ENCODE measurements at places on chromosomes 2 and 18.

DNA sequence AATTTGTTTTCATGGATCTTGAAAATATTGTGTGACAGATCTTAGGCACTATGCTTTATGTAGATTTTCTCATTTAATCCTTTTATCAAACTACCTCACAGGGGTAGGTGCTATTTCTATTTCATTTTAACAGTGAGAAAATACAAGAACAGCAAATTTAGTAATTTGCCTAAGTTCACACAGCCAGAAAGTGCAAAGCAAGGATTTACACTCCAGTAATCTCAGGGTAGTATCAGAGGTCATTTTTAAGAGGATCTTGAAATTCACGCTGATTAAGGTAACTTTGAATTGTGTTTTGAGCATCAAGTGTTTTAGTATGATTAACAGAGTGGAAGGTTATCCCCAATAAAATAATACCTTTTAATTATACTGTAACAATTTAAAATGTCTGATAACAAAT lies 10.1 kb upstream of the KCNJ3 start:
- no peak for DNase-seq

DNA sequence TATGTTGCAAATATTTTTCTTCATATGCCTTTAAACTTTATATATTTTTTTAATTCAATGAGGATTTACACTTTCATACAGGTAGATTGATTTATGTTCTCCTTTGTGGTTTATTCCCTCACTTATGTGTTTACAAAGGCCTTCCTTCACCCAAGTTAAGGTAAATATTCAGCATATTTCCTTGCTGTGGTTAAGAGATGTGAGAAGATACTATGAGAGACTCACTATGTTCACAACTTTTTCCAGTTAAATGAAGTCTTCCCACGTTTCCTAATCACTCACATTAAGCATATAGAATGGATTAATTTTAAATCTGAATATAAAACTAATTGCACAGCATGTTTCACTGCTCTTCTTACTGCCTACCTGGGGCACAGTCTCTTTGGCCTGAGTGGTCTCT lies 597 bp downstream of the PECR start:
- DNase-seq = no peak

GRCh38 chr2:167544602-167545001 lies 656.3 kb downstream of the XIRP2 start:
- no peak for DNase-seq

DNA sequence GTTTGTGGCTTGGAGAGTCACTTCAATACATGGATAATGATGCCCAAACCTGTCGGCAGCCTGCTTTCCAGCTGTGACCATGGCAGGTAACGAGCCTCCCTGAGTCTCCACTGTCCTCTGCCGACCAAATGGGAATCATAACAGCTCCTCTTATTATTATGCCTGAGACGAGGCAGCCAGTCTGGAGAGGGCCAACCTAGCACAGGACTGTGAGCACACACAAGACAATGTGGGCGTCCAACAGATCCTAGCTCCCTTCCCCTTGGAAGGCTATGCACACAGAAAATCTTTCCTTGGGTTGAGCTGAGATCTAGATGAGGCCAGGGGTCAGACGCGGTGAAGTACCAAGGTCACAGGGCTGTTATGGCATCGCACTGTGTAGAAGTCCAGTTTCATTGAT lies 890 bp upstream of the SLC4A3 start:
- no peak for DNase-seq

GRCh38 chr2:8600456-8600855 lies 81.4 kb upstream of the ID2 start:
- no peak for DNase-seq

- DNase-seq = peak; percentile 67
Observed at GRCh38 chr2:206230060-206230762, 44.3 kb upstream of the ZDBF2 start.

- peak; percentile 4 for DNase-seq
Observed at GRCh38 chr2:66032226-66032775, 402.6 kb upstream of the MEIS1 start.

DNA sequence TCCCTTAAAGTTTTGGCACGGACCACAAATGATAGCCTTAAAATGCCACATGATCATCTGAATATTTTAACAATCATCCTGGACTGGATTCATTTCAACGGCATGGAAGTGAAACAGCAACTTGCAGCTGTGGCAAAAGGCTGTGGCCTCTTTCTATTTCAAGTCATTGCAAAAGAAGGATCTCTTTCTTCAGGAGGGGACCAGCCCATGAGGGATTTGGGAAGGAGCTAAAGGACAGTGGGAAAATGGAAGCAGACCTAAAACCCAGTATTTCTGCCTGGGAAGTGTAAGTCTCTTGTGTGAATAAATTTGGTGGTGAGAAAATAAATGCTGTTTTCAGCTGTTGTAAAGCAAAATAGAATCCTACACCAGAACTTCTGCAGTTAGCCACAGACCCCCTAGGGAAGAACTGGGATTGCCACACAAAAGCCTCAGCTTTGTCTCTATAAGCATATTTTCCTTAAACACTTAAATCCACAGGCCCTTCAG lies 107.3 kb upstream of the ZFP36L2 start:
- no peak for DNase-seq

- no peak for DNase-seq
Observed at GRCh38 chr2:8641301-8641965, 40.4 kb upstream of the ID2 start.

GRCh38 chr2:5677133-5677532 lies 15.1 kb upstream of the SOX11 start:
- no peak for DNase-seq

GRCh38 chr2:201452058-201452921 lies 750 bp downstream of the STRADB start:
- DNase-seq = peak; percentile 67

DNA sequence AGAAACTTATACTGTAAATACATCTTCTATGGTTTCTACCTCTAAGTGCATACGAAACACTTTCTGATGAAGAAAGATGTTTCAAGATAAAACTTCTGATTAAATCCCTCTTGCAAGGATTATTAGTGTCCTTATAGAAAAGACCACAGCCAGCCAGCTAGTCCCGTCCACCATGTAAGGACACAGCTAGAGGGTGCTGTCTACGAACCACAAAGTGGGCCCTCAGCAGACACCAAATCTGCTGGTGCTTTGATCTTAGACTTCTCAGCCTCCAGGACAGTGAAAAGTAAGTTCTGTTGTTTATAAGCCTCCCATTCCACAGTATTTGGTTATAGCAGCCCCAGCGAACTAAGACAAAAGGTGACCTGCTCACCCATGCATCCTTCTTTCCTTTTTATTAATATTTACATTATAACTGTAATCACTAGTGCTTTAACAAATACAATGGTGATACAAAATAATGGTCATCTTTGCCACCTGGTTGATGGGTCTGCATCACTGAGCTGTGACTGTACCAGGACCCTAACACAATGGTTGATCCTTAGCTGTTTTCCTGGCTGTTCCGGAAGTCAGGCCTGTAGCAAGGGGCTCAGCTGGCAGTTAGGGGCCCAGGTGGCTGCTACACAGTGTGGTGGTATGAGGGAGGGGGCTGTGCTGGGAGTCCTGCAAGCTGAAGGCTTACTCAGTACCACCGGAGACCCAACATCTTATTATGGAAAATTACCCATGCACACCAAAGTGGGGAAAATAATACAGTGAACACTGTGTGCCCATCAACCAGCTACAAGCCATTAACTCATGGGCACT lies 108.5 kb upstream of the SMAD7 start:
- peak; percentile 24 for DNase-seq

GRCh38 chr2:45898819-45899218 lies 247.3 kb downstream of the PRKCE start:
- DNase-seq = peak; percentile 58

- peak; percentile 79 for DNase-seq
Observed at GRCh38 chr18:36284671-36285295, 12.7 kb upstream of the FHOD3 start.

- DNase-seq = no peak
Observed at GRCh38 chr2:24354957-24355356, 5.4 kb downstream of the ITSN2 start.

DNA sequence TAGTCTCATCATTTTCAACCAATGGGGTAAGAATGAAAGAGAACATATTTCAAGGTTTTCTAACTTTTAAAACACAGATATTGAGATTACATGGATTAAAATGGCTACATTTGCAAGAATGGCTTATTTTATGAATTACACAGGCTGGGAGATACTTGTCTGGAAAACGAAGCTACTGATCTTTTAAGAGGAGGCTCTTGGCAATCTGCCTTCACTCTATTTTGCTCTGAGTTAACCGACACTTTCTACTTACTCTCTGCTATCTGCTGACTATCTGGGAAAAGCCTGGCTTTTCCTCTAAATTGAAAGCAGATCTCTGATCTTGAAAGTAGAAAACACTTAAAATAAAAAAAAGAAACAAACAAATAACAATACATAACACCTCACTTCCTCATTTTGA lies 325.4 kb upstream of the LINC00305 start:
- no peak for DNase-seq

- no peak for DNase-seq
Observed at GRCh38 chr2:16019617-16020351, 79.4 kb downstream of the MYCN start.

DNA sequence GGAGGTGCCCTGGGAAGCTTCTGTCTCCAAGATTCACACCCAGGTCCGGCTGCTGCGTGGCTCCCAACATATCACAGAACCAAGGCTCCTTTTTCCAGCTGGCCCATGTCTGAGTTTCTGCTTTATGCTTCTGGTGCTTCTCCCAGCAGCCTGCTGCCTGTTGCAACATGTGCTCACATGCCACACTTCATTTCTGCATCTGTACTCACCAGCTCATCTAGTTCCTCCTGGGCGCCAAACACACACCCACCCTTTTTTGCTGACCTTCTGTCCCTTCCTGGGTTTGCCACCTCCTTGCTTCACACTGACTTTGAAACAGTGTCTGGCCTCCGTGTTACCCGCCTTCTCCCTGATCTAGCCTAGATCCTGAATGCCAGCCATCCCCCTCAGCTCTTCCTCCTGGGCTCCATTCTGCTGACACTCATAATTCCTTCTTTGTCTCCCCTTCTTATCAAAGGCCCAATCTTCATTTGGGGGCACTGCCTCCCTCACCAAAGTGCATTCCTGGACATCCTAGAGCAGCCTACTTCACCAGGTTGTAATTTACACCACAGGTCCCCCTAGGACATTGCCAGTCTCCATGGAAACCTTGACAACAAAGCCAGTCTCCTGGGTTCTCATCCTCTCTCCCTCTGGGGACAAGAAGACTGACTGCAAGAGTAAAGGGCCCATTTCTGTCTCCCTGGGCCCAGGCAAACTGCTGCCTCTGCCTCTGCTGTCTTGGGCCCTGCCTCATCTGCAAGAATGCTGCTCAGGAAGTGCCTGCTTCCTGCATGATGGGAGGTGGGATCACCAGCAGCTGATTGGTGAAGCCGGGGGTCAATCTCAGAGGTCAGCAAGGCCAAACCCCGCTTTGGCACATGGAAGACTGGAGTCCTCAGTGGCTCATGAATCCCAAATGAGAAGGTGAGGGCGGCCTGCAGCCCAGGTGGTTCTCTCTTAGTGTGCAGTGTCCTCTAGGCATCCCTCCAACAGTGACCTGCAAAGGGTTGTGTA lies 13.9 kb upstream of the PROM2 start:
- no peak for DNase-seq

GRCh38 chr2:226131299-226131784 lies 668.3 kb downstream of the IRS1 start:
- peak; percentile 83 for DNase-seq

GRCh38 chr18:26503382-26503781 lies 45.0 kb downstream of the KCTD1 start:
- DNase-seq = no peak

DNA sequence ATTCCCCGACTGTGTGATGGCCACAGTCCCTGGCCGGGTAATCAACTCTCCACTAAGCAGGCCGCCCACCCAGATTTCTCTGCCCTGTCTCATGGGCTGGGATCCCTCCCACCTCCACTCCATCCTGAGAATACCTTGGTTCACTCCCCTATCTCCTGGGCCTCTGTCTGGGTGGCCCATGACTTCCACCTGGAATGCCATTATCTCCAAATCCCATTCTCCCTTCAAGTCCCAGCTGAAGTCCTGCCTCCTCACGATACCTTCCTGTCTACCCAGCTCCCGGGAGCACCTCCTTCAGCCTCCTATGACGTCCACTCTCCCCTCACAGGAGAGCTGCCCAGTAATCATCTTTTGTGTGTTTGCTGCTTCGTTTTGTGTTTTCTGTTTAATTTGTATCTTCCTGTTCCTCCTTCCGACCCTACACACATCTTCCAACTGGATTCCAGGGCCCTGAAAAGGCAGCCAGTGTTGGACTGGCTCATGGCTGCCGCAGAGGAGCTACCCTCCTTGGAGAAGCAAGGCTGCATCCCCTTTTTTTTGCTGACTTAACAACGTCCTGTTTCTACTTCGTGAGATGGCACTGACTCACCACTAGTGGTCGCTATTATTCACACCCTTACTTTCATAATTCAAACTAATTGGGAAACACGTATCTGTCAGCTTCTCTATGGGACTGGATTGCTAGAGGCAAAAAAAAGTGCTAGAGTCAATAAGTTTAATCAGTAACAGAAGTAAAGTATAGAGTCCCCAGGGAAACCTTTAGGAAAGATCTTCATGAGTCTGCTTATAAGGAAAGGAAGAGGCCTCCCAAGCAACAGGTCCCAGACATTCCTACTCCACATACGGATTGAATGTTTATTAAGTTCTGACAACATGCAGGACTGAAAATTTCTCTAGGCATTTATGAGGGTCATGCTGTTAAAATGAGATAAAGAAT lies 171.9 kb upstream of the GATA6 start:
- DNase-seq = peak; percentile 65

- no peak for DNase-seq
Observed at GRCh38 chr2:168146892-168147810, 100.2 kb downstream of the STK39 start.

DNA sequence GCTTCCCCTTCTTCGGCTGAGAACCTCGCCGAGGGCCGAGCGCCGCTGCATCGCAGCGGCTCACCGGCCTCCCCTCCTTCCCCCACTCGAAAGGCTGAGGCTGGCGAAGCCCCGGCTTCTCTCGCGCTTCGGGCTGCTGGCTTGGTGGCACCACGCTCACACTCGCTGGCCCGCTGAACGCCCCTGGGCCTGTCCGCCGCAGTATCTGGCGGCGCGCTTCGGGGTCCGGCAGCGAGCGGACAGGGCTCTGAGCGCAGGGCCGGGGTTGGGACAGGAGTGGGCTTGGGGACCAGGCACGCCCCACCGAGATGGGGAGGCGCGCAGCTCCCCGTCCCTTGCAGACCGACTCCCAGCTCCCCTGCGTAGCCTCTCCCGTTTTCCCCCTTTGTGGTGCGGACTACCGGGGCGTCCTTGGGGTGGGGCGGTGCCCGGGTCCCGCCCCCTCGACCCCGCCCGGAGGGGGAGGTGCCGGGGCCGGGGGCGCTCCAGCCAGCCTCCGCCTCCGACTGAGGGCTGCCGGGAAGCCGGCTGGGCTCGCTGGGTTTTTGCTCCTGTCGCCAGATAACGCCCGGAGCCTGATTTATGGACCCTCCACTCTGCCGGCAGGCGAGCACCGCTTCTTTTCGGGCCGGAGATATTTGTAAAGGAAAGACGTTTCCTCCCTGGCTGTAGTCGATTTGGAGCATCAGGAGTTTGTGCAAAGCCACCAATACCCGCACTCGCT lies 3.8 kb downstream of the GBX2 start:
- DNase-seq = peak; percentile 58

- DNase-seq = no peak
Observed at GRCh38 chr2:179435566-179435965, 170.9 kb upstream of the SESTD1 start.

GRCh38 chr2:62010632-62011256 lies 105.3 kb downstream of the COMMD1 start:
- DNase-seq = no peak

Data from NCI-H82 (cell line).